ENCODE measurements at places on chromosomes 16 and 17.

GRCh38 chr16:83953796-83954576 is 946 bp downstream of the OSGIN1 start:
- DNase-seq, result no peak

- no peak for DNase-seq
These were observed 21.3 kb upstream of the SMIM5 start for GRCh38 chr17:75611851-75612429.

GRCh38 chr17:53979991-53980390 is 157.3 kb downstream of the KIF2B start:
- DNase-seq, result no peak

GRCh38 chr17:65194670-65195334 is 57.6 kb downstream of the RGS9 start:
- DNase-seq, result no peak

DNA sequence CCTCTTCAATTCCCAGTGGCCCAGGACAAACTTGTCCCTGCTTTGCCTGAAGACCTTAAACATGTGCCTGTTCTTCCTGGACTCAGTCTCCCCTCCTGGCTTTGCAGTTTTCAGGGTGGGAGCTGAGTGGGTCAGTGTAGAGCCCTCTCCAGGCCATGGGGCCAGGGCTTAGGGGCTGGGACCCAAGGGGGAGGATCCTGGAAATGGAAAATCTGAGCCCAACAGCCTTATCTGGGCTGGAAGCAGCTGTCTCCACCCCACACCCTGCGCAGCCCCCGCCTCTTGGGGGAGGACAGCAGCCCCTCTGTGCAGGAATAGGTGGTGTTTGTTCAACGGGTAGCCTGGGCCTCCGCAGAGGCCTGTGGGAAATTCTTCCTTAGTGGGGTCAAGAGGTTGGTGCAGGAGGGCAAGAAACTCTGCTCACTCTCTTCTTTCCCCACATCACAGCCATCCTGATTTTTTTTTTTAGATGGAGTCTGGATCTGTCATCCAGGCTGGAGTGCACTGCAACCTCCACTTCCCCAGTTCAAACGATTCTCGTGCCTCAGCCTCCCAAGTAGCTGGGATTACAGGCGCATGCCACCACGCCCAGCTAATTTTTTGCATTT is 6.8 kb upstream of the SMTNL2 start:
- DNase-seq, result no peak

DNA sequence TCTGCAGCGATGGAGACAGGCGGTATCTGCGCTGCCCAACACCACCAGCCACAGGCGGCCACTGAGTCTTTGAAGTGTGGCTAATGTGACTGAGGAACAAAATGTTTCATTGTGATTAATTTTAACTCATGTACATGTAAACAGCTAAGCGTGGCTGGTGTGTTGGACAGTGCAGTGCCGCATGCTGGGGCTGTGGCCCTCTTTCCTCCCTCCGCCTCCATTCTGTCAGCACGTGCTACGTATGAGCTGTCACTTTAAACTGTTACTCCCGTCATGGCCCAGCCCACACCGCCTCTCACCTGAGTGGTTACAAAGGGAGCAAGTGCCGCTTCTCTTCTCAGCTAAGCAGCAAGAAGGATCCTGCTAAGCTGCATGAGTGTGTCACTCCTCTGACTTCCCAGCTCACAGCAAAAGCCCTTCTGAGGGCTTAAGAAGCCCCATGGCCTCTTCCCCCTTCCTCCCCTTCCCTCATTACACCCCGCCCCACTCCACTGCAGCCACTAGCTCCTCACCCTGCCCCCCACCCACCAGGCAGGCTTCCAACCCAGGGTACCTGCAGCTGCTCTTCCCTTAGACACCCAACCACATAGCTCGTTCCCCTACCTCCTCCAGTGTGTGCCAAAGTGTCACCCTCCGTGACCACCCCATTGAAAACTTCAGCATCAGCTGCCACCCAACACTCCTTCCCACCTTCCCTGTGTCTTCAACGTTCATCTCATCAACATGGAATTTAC is 15.0 kb downstream of the HASPIN start:
- no peak for DNase-seq

- no peak for DNase-seq
These were observed 107.8 kb downstream of the CRLF3 start for GRCh38 chr17:30716461-30717290.

- DNase-seq, result no peak
These were observed 405.0 kb downstream of the SHISA9 start for GRCh38 chr16:13306161-13306995.

DNA sequence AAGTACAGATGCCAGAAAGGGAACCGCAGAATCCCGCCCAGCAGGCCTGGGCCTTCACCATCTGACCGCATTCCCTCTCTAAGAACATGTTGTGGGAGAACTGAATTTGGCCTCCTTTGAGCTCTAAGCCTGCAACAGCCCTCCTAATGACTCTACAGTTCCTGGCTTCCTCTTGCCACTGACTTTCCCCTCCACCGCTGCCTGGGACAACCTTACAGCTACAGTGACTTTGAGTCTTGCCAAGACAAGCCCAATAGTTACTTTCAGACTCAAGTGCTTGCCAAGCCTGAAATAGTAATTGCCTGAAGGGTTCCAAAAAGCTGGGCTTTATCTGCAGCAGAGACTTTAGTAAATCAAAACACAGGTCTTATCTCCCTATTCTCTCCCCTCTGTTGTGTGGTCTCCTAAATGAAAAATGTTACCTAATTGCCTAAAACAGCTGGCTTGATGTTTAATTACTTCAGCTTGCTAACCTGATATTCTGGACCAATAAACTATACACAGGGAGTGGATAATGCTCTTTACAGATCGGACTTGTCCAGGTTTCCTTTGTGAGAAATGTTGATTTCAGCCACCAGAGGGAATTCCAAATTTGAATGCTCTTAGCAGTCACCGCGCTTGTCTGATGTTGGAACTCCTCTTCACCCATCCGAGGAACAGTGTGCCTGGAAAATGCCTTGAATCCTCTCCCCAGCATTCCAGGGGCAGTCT is 85.1 kb upstream of the TBX2 start:
- peak; percentile 73 for DNase-seq

- DNase-seq, result no peak
These were observed 7.6 kb downstream of the PITPNA start for GRCh38 chr17:1554751-1555540.

DNA sequence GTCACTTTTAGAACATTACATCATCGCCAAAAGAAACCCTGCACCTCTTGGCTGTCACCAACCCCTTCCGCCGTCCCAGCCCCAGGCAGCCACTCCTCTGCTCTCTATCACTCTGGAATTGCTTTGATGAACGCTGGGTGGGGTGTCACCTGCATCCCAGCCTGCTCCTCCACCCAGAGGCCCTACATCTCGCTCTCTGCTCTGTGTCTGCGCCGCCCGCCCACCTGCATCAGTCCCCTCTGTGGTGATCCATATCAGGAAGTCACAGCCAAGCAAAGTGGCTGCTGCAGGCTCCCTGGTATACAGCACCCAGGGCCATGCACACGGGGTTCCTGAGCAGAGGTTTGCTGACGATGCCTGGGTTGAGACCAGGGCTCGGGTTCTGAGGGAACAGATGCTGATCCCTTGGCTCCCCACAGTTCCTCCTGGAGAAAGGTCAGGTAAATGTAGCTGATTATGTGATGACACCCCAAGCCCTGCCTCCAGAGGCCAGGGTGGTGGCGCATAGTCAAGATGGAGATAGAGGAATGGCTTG is 30.8 kb downstream of the MPRIP start:
- DNase-seq, result no peak

DNA sequence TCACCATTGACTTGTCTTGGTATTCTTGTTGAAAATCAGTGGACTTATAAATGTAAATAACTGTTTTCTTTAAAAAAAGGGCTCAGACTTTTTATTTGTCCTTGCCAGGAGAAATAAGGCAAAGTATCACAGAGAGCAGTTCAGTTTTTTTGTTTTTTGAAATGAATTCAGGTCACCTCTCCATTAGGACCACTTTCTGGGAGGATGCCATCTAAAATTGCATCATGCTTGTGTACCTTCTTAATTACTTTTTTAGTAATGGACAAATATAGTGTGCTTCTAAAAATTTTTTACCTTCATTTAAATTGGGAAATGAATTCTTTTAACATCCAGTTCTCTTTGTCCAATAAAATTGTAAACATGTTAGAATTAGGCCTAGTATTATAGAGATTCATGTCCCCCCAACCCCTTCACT is 210.0 kb downstream of the BCAS3 start:
- no peak for DNase-seq
